GM23338 (cell line): ENCODE measurements at places on chromosomes 5 and 9. TPM values are rescaled to one million over a fixed set of nuclear protein-coding genes. Genes with fewer than 3 reads are reported as not detected.

The CARD9 gene
- total RNA-seq = 0.49 and 1.1 TPM in 2 replicates

The PCDHGA2 gene
- 0.82 and 1.0 TPM in 2 replicates for total RNA-seq

The C7 gene
- total RNA-seq = 0.07 TPM in 1 of 2 replicates, not detected in the other

The CNTNAP3 gene
- 8.3 and 11.4 TPM in 2 replicates for total RNA-seq

The REEP2 gene
- total RNA-seq = 23.0 and 29.8 TPM in 2 replicates

The TTC23L gene
- total RNA-seq = 2.2 and 3.6 TPM in 2 replicates
